Thoracic aorta (tissue), 2 donors: ENCODE measurements at places on chromosomes 12 and 14. TPM values are rescaled to one million over a fixed set of nuclear protein-coding genes. Genes with fewer than 3 reads are reported as not detected.

The MSI1 gene
- not detected for total RNA-seq

The TAS2R30 gene
- 4.1 TPM for total RNA-seq

The PDZRN4 gene
- total RNA-seq = 12.5 TPM

The SOX5 gene
- total RNA-seq = 37.0 TPM

The FGF23 gene
- total RNA-seq = not detected

The KLRC3 gene
- 0.68 TPM for total RNA-seq

The SMCO3 gene
- total RNA-seq = 0.49 TPM

The RHOJ gene
- 7.6 TPM for total RNA-seq

The KRT71 gene
- not detected for total RNA-seq
